ENCODE measurements at places on chromosomes 16 and 17.

- no peak for DNase-seq
These were observed 111.1 kb downstream of the GAS7 start for GRCh38 chr17:10087355-10087754.

DNA sequence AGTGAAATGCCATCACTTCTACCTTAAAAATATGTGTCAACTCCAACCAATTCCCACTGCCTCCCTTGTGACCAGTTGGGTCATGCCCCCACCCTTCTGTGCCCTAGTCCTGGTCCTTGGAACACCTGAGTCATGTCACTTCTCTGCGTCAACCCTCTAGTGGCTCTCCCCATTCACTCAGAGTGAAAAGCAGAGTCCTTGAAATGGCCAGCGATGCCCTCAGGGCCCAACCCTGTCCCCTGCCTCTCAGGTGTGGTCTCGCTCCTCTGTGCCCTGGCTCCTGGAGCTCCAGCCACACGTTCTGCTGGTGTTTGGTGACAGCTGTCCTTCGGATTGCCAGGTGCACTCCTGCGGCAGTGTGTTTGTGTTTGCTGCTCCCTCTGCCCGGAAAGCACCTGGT, 89.2 kb downstream of the SPECC1 start:
- DNase-seq = no peak

- DNase-seq = no peak
These were observed 4.9 kb downstream of the P3H4 start for GRCh38 chr17:41806685-41807445.

DNA sequence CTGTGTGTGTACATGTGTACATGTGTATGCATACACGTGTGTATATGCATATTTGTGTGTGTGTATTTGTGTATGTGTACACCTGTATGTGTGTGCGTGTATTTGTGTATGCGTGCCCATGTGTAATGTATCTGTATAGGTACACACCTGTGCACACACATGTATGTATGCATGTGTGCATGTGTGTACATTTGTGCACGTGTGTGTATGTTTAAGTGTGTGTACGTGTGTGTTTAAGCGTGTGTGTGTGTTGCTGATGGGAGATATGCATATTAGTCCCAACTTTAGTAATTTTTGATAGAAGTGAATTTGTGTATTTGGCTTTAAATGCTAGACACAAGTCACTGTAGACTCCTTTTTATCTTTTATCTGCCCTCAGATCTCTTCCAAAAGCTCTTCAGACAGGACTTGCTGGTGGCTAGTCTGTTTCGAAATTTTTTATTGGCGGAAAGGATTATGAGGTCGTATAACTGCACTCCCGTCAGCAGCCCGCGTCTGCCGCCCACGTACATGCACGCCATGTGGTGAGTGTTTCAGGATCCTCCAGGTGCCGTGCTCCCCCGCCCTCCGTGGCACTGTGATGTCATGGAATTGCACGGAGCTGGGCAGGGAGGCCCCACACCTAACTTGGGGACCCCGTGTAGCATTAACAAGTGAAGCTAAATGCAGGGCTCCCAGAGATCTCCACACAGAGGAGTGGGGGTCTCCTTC, 168.8 kb upstream of the CHMP6 start:
- DNase-seq = no peak
